Tibial nerve (tissue), 4 donors: ENCODE measurements at places on chromosomes 5 and 9. TPM values are rescaled to one million over a fixed set of nuclear protein-coding genes. Genes with fewer than 3 reads are reported as not detected.

DNA sequence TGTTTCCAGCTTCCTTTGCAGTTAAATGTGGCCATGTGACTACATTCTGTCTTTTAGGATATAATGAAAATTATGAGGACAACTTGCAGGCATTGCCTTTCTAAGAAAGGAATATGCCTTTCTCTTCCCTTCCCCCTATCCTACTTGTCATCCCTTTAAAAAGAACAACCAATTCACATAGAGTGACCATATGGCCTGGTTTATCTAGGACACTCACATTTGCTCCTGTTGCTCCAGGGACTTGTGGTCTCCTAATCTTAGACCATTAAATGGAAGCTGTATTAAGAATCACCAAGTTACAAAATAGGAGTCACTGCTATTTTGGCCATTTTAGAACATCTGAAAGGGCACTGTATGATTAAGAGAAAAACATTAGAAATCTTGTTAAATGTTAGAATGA, 520.3 kb downstream of the DTWD2 start:
- DNase-seq, result no peak

- DNase-seq, result no peak
Measured at GRCh38 chr9:31916591-31917241, 467.7 kb upstream of the ACO1 start.

- no peak for DNase-seq
Measured at GRCh38 chr5:23627976-23628375, 120.6 kb downstream of the PRDM9 start.

GRCh38 chr5:99116526-99116925, 187.7 kb upstream of the CHD1 start:
- DNase-seq, result no peak

GRCh38 chr5:96783326-96783725, 24.4 kb downstream of the ERAP1 start:
- DNase-seq, result no peak

- no peak for DNase-seq
Measured at GRCh38 chr9:135948968-135949367, 12.2 kb downstream of the UBAC1 start.

- no peak for DNase-seq
Measured at GRCh38 chr5:78557601-78558000, 91.0 kb downstream of the LHFPL2 start.

DNA sequence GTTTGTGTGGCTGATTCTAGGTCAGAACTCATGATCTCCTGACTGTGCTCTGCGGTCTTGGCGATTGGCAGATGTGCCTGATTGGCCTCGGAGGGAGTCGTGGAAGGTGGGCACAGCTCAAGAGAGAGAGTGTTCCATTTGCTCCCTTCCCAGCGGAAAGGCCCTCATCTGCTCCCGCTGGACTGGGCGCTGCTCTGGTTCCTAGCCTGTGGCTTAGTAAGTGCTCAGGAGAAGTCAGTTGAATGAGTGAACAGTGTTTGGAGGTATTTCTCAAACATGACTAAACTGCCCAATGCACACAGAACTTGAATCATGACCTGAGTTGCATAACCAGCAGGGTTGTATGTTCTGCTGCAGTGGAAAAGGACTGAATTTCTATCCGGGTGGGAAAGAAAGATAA, 120.2 kb upstream of the PITX1 start:
- no peak for DNase-seq

DNA sequence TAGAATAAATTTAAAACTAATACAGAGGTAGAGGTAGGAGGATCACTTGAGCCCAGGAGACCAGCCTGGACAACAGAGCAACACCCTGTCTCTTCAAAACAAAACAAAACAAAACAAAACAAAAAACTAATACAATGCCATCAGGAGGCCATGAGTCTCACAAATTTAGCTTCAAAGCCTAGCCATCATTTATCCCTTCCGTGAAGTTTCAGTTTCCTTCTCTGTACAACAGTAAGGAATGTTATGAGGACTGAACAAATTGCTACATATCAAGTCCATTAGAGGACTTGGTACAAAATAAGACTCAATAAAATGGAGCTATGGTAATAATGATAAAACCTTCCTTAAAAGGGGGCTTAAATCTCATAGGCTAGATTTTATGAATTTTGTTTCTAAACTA, 60.8 kb downstream of the MAPKAP1 start:
- no peak for DNase-seq

- no peak for DNase-seq
Measured at GRCh38 chr9:80500300-80500699, 928.5 kb downstream of the TLE4 start.

GRCh38 chr5:35516271-35516670, 101.4 kb upstream of the SPEF2 start:
- DNase-seq, result no peak

- no peak for DNase-seq
Measured at GRCh38 chr9:93248386-93249040, 64.6 kb downstream of the WNK2 start.

- DNase-seq, result no peak
Measured at GRCh38 chr5:59593439-59594007, 300.0 kb downstream of the PDE4D start.

- no peak for DNase-seq
Measured at GRCh38 chr5:142176255-142176654, 67.7 kb downstream of the NDFIP1 start.

GRCh38 chr9:83651558-83651957, 28.6 kb downstream of the IDNK start:
- no peak for DNase-seq

STING1 gene
- total RNA-seq, result 68.8 TPM

PCDHGB4 gene
- 10.2 TPM for total RNA-seq

CRHBP gene
- total RNA-seq, result 1.4 TPM

INSL6 gene
- not detected for total RNA-seq

ASPN gene
- 7.5 TPM for total RNA-seq

OGN gene
- total RNA-seq, result 19.4 TPM
